Activated T-helper 1 cell treated with Interleukin-2 at 50 U/mL for 16 hours (primary cell): ENCODE measurements at places on chromosomes 16 and 17.
A peak's percentile ranks its signal among the peaks of the same experiment; 100 is the strongest.

- DNase-seq, result no peak
Observed at GRCh38 chr17:30472238-30472890, 4.8 kb upstream of the GOSR1 start.

DNA sequence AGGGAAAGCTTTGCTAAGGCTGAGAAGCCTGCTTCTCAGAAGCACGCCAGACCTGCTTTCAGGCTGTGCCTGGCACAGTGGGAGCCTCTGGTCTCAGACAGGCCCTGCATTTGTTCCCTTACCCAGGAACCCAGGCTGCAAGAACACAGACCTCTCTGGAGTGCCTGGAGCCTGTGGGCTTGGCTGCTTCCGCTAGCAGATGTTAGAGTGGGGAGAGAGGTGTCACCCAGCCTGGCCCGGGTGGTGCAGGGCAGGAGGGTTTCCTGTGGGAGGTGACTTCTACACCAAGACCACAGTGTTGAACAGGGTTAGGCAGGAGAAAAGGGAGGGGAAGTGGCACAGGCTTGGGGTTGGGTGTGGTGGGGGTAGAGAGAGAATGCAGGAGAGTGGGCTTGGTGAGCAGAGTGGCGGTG lies 35.8 kb upstream of the ADGRG1 start:
- peak; percentile 62 for DNase-seq

DNA sequence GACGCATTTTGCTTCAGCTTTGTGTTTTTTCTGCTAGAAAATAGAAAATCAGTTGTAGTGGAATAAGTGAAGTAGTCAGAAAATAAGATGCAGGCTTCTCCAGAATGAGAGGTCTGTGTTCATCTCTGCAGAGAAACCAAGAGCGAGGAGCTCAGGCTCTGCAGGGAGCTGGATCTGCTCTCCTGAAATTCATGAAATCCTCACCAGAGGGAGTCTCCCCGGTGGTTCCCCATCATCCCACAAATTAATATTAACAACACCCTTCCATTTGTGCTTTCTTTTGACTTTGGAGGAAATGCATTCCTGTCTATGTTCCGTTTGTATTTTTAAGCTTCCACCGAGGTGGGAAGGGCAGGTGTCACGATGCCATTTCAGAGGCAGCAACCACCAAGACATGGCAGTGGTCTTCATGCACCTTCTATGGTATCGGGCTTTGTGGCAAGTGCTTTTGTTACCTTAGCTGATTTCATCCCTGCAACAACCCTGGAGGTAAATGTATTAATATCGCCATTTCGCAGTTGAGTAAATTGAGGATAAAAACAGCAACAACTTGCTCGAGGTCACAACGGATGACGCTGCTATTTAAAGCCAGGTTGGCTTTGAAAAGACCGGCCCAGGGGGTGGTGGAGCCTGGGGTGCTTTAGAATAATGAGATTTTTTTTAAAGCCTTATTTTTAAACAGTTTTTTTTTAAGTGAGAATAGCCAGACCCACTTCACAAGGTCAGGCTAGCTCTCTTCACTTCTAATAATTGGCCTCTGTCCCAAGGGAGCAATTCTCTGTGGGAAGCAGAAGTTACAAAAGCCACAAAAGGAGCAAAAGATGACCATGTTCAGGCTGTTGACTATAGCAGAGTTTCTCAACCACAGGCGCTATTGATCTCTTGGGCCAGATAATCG lies 367.6 kb upstream of the ERCC4 start:
- DNase-seq, result no peak

GRCh38 chr16:48157794-48158193 lies 2.0 kb upstream of the ABCC12 start:
- no peak for DNase-seq

DNA sequence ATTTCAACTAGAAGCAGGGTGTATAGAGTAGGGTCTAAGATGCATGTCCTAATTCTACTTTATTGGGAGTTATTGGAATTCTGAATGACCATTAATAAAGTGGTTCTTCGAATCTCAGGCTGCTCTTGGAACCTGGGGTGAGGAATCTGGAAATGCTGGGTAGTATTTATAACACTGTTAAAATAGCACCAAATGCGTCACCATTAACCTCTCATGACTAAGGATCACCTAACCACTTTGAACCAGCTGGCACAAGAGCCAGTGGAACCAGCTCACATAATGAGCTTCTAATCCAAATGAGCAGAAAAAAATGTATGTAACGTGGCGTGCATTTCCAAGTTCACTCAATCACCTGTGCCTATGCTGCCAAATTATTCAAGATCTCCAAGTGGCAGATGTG lies 281.7 kb downstream of the GRIN2A start:
- DNase-seq, result no peak

GRCh38 chr16:81376880-81377279 lies 62.1 kb downstream of the GAN start:
- no peak for DNase-seq

- no peak for DNase-seq
Observed at GRCh38 chr16:12903407-12904328, 2.3 kb downstream of the SHISA9 start.

DNA sequence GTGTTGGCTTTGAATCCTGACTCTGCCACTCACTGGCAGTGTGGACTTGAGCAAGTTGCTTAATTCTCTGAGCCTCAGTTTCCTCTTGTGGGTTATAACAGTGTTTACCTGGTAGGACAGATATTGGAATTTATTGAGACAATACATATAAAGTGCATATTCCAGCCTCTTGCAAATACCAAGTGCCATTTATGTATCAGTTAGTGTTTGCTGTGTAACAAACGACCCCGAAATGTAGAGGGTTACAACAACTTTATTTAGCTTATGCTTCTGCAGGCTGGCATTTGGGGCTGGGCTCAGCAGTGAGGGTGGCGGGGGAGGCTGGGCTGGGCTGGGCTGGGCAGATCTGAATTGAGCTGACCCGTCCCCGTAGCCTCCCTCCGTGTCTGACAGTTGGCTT lies 42.4 kb upstream of the IL21R start:
- DNase-seq, result no peak

GRCh38 chr16:61823326-61823725 lies 212.9 kb downstream of the CDH8 start:
- DNase-seq, result no peak

- no peak for DNase-seq
Observed at GRCh38 chr17:31838636-31839225, 20.3 kb downstream of the COPRS start.

DNA sequence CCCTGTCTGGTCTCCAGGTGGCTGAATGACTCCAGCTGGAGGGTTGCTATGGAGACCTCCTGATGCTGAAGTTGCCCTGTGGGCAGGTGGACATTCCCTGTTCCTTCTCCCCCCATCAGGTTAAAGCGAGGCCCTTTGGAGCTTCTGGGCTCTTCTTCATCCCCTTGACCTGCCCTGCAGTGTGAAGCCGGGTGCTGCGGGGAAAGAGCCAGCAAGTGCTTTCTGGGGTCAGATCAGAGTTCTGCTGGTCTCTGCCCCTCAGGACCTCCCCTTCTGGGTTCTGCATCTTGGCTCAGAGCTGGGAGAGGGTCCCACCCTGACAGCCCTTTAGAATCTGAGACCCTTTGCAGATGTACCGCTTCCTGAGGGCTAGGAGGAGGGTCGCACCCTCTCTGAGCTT lies 25.1 kb downstream of the NKD1 start:
- DNase-seq, result no peak

DNA sequence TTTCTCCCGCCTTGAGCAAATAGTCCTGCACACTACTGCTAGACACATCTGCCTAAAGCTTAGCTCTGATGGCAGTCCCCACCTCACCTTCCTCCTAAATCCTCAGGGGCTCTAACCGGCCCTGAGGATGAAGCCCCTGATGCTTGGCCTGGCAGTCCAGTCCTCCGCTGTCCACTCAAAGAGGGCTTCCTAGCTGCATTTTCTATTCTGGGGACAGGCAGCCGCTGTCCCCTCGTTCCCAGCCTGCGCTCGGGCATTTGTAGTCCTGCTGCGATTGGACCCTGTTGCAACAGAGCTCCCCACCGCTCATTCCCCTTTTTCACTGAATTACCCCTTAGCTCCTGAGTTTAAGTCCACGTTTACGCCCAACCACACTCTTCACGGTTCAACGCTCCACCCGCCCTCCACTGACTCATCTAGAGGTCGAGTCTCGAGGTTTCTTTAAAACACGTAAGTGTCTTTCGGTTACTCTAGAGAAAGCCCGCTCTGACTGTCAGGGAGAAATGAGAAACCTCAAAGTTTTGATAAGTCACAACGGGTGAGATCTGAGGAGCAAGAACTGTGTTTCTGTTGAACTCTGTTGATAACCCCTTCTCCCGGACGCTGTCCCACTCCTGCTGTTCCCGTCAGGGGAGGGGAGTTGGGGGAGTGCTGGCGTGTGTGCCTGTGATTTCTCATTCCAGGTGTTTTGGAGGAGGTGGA lies 4.5 kb downstream of the CCR7 start:
- DNase-seq, result peak; percentile 57

- DNase-seq, result no peak
Observed at GRCh38 chr17:73465130-73465952, 153.5 kb upstream of the CDC42EP4 start.

GRCh38 chr17:35900708-35901480 lies 20.7 kb upstream of the CCL5 start:
- no peak for DNase-seq

DNA sequence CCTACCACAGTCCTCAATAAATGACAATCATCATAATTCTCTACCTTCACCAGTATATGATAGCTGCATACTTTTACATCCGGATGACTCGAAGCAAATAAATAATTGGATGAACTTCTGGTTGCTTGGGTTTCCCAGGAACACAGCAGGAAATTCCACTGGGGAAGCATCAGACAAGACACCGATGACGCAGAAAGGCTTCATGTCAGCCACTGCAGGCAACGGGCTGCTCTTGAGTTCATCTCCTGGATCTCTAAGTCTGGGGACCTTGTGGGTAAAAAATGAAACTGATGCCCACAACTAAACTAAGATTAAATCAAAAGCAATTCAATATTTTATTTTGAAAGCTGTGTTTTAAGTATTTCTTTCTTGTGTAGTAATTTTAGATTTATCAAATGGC lies 472.1 kb upstream of the C16orf82 start:
- DNase-seq, result no peak

DNA sequence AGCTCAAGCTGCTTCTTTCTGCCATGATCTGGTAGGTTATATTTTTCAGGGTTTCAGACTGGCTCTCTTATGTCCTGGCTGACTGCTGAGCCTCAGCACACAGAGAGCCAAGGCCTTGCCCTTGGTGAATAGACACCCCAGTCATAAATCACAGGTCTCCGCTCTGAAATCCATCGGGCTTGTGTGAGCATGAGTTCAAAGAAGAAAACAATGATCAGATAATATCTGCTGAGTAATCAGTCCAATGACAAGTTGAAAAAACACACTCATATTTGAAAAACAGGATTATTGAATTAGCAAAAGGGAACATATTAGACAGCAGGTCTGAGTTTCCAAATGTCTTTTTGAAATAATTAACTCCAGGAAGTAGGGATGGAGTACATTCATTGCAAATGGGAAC lies 51.1 kb upstream of the NDRG4 start:
- DNase-seq, result no peak

DNA sequence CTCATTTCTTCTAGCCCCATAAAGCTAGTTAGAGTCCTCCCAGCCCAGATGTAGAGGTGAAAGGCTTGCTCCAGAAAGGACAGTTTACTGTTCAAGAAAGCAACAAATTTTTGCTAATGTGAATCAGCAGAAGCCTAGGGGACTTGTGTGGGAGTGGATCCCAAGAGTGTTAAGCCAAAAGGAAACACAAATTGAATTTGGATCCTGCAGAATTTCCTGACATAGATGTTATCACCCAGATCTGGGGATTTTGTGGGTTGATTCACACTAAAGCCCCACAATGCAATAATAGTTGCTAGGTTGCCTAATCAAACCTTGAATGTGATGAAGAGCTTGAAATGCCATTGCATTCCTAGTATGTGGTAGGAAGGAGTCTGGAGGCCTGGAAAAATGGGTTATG lies 135.2 kb upstream of the HS3ST3A1 start:
- no peak for DNase-seq

DNA sequence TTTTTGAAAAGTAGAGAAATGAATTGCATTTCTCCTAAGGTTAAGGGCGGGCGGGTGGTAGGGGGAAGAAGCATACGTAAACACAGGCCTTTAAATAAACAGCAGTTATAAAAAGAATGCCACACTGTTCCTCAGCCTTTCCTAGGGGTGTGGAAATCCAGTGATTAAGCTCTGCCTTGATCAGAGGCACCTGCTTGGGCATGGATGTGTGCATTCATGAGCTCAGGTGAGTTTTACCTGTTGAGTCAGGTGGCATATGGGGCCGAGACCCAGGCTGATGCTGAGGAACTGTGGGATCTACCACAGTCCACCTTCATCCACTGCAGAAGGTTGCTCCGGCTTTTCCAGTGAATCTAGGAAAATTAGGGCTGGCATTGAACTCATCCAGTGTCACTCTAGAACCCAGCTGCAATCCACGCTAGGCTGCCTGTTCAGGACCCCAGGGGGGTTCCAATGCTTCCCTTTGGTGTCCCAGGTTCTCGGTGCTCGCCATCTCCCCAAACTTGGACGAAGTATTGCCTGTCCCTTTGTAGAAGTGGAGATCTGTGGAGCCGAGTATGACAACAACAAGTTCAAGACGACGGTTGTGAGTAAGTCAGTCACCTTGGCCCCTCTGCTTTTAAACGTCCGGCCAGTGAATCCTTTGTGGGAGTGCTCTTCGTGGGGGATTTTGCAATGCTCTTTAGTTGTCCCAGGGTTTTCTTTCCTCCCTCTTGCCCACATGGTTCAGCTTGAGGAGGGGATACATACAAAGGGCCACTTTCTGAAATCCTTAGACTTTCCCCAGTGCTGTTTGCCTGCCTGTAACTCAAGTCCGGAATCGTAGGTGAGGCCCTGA lies 72.7 kb downstream of the SDR42E1 start:
- DNase-seq, result no peak

DNA sequence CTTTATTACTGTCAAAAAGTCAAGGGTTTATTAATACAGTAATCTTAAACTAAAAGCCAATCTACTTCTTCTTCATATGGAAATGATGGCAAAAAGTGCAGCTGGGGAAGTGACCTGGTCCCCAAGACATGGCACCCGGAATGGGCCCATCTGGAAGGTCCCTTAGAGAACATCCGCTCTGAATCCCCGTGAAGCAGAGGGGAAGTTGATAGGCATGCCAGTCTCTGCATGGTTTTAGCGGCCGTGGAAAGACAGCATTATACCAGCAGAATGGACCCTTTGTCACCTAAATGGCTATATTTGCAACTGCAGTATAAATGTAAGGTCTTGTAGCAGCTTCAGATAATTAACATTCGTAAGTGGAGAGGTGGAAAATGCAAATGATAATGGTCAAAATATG lies 32.4 kb downstream of the COTL1 start:
- no peak for DNase-seq

- DNase-seq, result no peak
Observed at GRCh38 chr16:5216441-5217080, 119.0 kb upstream of the EEF2KMT start.
